ENCODE measurements at places on chromosomes 12 and 14.

GRCh38 chr14:96105089-96105925 lies 66.1 kb downstream of the C14orf132 start:
- ATAC-seq, result no peak

DNA sequence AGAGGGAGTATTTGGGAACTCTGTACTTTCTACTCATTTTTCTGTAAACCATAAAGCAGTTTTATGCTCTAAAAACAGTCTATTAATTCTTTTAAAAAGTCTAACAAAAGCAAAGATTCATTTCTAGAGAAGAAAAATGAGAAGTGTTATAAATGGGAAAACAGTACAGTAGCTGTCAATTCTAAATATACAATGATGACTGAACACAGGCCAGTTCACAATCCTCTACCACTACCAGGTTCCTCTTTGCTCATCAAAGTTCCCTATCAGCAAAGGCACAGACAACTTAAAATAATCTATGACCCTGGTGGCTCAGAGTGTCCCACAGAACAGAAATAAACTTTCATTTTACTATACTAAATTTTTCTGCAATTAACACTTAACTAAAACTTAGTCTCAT lies 12.5 kb downstream of the NAA25 start:
- peak; percentile 66 for ATAC-seq

DNA sequence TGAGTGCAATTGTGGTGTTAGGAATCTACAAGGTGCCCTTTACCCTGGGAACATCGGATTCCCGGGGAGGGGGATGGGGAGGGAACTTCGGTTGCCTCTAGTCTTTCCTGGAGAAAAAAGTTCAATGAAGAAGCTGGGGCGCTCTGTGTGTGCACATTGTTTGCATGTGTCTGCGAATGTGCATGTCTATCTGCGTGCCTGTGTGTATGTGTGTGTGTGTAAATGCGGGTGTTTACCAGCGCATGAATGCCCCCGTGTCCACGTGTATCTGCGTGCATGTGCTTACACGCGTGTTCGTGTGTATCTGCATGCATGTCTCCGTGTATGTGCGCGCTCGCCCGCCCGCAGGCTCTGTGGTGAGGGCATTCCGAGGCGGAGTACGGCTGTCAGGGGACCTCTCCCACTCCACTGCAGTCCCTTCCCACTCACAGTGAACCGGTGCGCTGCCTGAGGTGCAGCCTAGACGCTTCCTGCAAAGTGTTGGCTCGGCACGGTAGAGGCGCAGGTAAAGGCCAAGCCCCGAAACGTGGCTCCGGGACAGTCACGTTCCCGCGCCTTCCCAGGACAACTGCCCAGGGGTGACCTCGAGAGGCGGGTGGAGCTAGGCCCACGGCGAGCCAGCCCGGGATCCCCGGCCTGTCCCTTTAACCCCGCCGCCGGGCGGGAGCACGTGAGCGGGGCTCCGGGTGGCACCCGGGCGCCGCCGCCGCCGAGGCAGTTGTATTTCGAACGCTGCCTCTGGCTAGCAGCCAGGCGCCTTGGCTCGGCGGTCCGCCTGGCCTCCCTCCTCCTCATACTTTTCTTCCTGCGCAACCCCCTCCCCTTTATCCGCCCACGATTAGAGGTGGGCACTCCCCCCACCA lies 539 bp upstream of the HMGA2 start:
- peak; percentile 10 for ATAC-seq

DNA sequence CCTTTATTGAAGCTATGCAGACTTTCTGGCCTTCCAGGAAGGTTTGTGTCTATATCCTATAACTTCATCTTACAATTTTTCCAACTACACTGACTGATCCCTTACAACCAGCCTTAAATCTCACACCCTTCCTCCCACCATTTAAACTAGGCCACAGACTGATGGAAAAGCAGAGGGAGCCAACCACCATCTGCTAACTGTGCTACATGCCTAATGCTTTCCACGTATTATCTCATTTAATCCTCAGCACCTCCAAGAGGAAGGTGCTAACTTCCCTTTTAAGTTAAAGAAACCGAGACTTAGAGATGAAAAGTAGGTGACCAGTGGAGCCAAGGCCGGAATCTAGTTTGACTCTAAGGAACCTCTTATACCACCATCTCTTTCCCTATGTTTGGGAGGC lies 22.7 kb upstream of the BLTP3B start:
- no peak for ATAC-seq

- no peak for ATAC-seq
Measured at GRCh38 chr12:95693689-95694088, 96.9 kb downstream of the NTN4 start.

DNA sequence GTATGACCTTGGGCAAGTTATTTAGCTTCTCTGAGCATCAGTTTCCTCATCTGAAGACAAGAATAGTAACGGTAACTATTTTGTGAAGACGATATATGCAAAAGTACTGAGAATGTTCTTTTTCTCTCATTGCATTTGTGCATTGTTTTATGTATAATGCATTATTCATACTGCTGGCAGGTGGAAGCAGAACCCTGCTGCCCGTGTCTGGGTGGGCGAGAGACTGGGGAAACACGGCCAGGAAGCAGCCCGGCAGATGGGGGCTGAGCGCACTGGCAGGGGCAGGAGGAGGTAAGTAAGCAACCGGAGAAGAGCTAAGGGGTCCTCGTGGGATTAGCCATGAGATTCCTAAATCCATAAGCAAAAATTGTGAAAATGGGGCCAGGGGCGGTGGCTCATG lies 115.8 kb upstream of the MED13L start:
- no peak for ATAC-seq

GRCh38 chr14:22419620-22420019 lies 169.4 kb downstream of the DAD1 start:
- ATAC-seq, result no peak

GRCh38 chr12:114122016-114122415 lies 155.9 kb upstream of the RBM19 start:
- ATAC-seq, result no peak

DNA sequence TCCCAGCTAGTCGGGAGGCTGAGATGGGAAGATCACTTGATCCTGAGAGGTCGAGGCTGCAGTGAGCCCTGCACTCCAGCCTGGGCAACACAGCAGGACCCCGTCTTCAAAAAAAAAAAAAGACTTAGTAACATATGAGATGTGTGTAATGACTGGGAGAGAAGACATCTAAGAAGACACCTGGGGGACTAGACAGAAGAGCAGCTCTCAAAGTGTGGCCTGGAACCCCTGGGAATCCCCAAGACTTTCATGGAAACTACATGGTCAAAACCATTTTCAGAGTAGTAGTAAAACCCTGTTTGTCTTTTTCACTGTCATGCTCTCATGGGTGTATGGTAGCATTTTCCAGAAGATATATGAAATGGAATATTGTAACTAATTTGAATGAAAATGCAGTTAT lies 45.3 kb downstream of the R3HDM2 start:
- ATAC-seq, result no peak

DNA sequence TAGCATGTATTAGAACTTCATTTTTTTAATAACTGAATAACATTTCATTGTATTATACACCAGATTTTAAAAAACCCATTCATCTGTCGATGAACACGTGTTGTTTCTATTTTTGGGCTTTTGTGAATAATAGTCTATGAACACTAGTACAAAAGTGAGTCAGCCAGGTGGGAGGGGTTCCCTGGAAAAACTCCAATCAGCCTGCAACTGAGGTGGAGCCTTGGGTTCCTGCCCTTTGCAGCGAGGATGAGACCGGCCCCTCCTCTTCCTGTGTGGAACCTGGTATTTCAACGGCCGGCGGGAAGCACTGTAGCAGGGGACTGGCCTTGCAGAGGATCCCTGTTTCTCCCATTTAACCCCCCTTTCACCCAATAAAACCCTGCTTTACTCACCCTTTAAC lies 56.1 kb downstream of the LMNTD1 start:
- no peak for ATAC-seq
